Amygdala (tissue), 56 donors: ENCODE measurements at places on chromosomes 16 and 17.

DNA sequence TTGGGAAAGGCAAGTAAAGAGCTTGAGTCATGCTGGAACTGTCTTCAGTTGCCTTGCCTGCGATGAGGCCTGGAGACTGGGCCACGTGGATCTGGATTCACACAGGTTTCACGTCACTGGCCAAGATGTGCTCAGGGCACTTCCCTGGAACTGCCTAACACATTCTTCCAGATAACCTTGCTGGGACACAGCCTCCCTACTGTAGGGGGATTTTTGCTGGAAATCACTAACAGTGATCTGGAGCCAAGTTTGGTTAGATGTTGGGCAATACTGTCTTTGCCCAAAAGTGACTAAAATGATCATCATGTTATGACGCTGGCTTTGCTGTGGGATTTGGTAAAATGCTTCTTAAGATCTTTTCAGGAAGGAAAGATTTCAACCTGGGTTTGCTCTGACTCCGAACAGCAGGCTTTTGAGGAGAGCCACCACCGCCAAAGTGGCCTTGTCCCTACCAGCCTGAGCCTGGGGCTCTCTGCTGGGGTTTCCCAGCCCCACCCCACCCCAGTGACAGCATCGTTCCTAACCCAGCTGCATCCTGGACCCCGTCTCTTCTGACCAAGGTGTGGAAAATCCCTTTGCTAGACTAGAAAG lies 14.7 kb downstream of the C1QTNF1 start:
- DNase-seq, result no peak

- no peak for DNase-seq
These were observed 66.7 kb downstream of the C16orf95 start for GRCh38 chr16:87250431-87250960.

GRCh38 chr17:77596491-77597417 lies 361.7 kb upstream of the TNRC6C start:
- no peak for DNase-seq

- no peak for DNase-seq
These were observed at the start of gene ENPP7 for GRCh38 chr17:79730769-79731483. Gene ENPP7 (plus strand): TSS chr17:79730943. CDS start chr17:79731140, 197 bp downstream.

DNA sequence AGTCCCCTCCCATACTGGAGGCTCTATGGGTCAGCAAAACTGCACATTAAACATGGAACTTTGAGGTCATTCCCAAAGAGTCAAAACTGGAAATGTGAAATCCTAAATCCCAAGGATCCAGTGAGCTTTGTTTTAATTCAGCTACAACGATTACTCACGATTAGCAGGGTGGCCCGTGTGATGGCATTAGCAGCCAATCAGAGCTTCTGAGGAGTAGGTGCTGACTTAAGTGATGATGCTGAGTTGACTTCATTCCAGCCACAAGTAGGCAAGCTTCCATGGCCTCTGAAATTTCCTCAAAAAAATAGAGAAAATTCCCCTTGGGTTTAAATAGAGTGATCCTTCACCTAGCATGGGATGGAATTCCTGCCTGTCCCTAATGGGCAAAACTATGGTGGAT lies 28.1 kb upstream of the BEAN1 start:
- DNase-seq, result no peak

- no peak for DNase-seq
These were observed 120.6 kb downstream of the SHISA9 start for GRCh38 chr16:13021996-13022395.

DNA sequence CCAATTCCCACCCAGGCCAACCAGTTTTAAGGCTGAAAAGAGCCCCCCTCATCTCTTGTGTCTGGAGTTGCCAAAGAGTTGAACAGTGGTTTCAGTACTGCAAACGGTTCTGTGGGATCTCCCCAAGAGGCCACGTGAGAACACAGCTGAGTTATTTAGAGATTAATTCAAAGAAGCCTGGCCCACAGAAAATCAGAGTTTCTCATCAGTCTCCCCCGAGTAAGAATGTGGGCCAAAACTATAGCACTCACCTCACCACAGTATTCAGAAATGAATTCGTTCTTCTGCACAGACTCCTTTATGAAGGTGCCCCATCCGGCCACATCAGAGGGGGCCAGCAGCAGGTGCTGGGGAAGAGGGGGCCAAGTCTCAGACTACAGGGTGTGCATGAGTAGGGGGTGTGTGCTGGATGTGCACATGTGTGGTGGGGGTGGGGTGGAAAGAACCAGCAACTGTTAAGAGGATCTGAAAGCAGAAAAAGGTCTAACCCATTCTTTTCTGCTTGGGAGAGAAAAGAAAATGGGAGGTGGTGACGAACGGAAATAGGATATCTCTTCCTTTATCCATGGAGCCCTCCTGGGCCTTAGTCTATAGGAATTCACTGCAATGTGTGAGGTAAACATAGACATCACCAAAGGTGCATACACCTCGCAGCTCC lies 22.6 kb downstream of the CNTNAP1 start:
- DNase-seq, result no peak
